Central memory CD8-positive, alpha-beta T cell (primary cell): ENCODE measurements at places on chromosomes 4 and X.

- DNase-seq: no peak
These were observed 4.4 kb upstream of the SMIM43 start for GRCh38 chr4:121769341-121769740.

DNA sequence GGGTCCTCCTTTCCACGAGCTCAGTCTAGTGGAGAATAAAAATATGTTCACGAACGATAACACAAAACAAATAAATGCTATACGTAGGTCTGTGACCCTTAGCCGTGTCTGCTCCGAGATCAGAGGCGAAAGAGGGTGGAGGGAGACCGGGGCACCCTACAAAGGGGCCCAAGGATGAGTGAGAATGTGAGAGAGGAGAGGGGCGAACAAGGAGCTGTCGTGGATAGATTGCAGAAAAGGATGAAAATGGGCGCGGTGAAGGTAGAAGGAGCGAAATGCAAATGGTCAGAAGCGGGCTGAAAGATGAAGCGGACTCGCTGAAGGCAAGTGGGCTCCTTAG is 6.2 kb upstream of the ZBTB33 start:
- DNase-seq: no peak

DNA sequence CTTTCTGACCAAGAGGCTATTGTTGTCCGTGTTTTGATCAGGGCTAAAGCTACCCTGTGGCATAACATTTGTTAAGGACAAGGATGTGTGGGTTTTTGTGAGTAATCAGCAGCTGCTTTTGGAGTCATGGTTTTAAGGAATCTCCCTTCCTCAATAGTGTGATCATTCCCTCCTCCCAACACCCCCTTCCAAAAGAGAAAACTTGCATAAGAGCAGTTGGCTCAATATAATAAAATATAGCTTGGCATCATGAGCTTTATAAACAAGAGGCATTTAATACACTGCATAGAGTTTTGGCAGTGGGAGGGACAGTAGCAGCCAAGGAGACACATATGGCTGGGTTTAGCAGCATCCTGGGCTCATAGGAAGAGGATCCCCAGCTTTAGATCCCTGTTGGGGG is 84.7 kb downstream of the NHS start:
- no peak for DNase-seq

GRCh38 chrX:28126886-28127285 is 145.6 kb upstream of the DCAF8L1 start:
- no peak for DNase-seq

DNA sequence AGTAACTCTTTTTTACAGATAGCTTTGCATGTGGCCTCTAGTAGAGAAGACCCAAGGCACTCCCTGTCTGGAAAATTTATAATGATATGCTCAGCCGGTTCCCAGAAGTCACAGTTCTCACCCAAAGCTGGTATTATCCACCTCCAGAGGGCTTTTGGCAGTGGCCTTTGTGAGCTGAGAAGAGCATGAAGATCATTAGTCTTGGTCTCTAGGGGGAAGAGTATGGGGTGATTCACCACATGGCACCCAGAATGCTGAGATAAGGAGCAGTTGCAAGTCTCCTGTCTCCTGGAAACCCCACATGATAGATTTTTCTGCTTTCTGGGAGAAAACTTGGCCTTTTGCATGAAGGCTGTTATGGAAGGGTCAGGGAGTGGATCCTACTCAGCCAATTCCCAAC is 75.4 kb upstream of the PRPS1 start:
- DNase-seq: no peak
